ENCODE measurements at places on chromosomes 12 and 14.

DNA sequence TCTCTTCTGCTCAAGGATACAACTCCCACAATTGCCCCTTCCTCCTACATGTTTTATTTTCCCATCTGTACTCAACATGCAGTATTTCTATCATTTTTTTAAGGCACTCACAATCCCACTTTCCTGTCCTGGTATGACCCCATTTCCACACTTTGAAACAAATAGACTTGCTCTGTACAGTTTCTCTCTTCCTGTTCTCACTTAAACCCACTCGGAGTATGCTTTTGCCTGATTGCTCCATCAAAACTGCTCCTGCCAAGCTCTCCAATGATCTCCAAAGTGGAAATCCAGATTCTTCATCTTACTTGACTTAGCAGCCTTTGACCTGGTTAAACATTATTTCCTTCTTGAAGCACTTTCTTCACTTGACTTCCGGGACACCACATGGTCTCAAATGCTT is 384.5 kb downstream of the SEC23A start:
- no peak for DNase-seq

DNA sequence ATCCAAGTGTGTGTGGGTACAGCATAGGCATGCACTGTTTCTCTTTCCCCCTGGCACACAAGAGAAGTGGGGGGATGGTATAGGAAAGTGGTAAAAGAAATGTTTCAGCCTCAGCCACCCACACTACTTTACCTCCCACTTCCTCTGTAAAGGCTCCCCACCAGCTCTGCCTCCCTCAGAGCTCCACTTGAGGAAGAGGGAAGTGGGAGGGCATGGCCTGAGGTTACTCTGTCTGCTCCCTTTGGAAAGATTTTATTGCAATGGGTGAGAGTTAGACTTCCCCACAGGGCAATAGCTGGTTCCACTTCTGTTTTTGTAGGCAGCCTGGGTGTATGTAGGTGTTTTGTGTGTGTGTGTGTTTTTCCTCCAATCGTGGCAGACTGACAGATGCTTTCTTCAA is 145.3 kb downstream of the SSPN start:
- DNase-seq: no peak

GRCh38 chr14:81286574-81287370 is 66.0 kb upstream of the GTF2A1 start:
- DNase-seq: peak; percentile 11

- no peak for DNase-seq
These were observed 60.1 kb downstream of the TSPAN9 start for GRCh38 chr12:3137268-3137781.

GRCh38 chr12:80607361-80608135 is 99.9 kb upstream of the MYF6 start:
- DNase-seq: peak; percentile 12
